Daoy (cell line): ENCODE measurements at places on chromosomes 3 and 15.

DNA sequence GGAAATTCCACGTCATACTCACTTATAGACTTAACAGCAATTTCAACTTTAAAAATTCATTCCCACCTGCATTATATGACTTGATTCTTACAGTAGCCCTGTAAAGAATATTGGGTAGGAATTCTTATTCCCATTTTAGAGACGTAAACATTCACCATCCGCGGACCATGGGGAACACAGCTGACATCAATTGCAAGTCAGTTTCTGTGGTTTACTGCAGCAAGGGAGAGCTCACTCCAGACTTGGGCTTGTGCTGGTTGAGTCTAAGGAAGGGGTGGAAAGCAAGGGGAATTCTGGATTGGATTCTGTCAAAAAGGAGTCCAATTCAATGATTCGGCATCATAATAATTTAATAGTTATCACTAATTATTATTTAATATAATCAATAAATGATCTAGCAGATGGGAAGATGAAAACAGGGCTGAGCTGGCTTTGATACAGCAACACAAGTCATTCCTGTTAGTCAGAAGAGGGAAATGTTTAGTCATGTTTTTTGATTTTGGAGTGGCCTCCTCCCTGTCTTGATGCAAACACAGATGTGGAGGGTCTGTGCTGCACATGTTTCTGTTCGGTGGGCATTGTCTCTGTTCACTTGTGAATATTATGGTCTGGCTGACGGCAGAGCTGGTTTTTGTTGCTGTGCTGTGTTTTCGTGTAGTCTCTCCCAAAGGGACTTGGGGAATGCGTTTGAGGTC, 9.7 kb downstream of the LIPC start:
- peak; percentile 78 for DNase-seq

DNA sequence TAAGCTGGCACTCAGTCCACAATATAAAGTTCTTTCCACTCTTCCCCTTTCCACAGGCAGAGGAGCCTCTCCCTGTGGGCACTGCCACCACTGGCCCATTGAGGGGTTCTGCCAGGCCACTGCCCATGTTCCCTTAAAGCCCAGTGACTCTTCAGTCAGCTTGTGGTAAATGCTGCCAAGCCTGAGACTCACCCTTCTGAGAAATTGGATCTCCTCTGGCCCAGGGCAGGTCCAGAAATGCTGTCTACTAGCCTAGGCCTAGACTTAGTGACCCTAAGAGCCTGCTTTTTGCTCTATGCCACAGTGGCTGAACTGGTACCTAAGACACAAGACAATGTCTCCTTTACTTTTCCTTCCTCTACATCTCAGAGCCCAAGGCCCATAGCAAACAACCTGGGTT, 295.8 kb downstream of the RBMS3 start:
- no peak for DNase-seq

DNA sequence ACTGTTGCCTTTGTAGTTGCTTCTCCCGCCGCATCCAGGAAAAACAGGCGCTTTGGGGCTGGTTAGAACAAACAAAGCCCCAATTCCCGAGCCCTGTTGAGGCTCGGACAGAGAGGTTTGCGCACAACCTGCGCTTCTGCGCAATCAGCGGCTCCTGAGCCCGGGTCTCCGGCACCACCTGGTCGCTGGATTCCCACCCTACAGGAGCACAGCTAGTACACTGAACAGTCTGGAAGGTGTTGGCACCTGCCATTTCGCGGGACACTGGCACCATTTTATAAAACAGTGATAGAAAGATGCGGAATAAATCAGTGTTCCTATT, 13.8 kb downstream of the ZIC4 start:
- no peak for DNase-seq

DNA sequence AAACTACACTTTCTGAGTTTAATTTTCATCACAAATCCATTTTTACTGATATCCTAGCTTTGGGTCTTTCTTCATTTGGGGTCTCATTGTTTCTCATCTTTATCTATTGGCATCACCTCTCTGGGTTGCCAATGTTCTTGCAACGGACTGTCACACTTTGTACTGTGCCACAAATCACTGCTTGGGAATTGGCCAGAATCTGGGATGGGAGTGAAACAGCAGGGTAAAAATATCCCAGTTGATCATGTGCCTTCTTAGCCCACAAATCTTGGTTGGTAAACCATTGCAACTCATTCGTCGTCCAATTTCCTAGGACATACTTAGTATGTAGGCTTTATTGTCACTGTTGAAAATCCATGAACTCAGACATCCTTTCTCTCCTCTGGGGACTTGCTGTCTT, 698.5 kb downstream of the OTOL1 start:
- DNase-seq = no peak

- DNase-seq = no peak
Observed at GRCh38 chr15:35888815-35889214, 342.9 kb upstream of the DPH6 start.

GRCh38 chr15:29334544-29334943, 64.9 kb upstream of the NSMCE3 start:
- DNase-seq = no peak

DNA sequence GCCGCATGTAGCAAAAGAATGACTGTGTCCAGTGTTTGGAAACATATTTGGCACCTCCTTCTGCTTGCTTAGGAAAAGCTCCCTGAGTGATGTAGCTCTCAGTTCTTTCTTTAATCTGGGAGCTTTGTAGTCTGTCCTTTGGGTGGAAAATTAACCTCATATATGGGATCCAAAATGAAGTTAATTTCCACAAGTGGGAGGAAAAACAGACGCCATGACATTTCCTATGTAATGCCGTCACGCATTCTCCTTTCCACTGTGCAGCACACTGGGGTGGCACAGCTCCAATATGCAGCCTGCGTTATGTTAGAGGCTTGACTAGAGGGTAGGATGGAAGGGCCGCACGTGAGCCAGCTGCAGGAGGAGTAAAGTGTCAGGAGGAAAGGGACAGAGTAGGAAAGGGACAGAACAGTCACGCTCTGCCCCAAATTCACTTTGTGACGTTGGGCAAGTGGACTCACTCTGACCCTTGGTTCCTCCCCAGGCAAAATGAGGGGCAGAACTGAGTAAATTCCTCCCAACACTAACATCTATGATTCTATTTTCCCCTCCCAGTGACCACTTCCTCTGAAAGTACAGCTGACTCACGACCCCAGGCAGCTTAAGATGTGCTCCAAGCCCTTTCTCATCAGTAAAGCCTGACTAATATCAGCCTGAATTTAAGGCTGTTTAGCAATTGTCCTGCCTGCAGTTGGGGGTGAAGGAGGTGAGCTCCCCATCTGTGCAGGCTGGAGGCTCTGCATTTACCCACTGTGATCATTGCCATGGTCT, 176.5 kb upstream of the PFN2 start:
- peak; percentile 92 for DNase-seq

GRCh38 chr3:36227980-36228379, 152.3 kb upstream of the STAC start:
- no peak for DNase-seq

- DNase-seq = peak; percentile 0
Observed at GRCh38 chr3:77825001-77825827, 785.3 kb downstream of the ROBO2 start.

- DNase-seq = peak; percentile 28
Observed at GRCh38 chr15:59539799-59540198, 71.8 kb upstream of the GCNT3 start.

- DNase-seq = peak; percentile 97
Observed at GRCh38 chr3:161220850-161221753, at the start of gene NMD3. Gene NMD3 (plus strand): TSS chr3:161221311. CDS start chr3:161222014, 703 bp downstream.

- no peak for DNase-seq
Observed at GRCh38 chr3:128312271-128312670, 154.4 kb downstream of the DNAJB8 start.

DNA sequence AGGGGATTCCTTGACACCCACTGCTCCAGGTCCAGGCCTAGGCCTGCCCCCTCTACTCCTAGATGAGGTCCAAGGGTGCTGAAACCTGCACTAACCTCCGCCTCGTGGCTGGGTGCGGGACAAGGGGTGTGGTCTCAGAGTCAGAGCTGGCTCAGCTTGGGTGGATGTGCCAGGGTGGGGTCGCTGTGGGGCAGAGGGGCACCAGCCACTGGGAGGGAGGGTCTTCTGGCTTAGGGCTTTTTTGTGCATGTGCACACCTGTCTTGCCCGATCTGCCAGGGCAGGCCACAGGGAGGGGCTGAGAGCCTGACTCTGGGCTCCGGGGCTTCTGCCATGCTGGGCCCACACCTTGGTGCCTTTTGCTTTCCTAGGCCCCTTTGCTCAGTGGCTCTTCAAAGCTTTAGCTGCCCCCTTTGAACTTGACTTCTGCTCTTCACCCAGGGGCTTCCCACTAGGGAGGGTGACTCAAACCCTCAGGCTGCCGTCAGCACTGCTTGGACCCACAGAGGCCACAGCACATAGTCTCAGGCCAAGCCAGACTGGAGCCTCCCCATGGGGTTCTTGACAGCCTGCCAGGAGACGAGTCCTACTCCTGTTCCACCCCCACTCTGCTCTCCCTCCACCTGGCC, 73.0 kb downstream of the KLF13 start:
- DNase-seq = peak; percentile 49

DNA sequence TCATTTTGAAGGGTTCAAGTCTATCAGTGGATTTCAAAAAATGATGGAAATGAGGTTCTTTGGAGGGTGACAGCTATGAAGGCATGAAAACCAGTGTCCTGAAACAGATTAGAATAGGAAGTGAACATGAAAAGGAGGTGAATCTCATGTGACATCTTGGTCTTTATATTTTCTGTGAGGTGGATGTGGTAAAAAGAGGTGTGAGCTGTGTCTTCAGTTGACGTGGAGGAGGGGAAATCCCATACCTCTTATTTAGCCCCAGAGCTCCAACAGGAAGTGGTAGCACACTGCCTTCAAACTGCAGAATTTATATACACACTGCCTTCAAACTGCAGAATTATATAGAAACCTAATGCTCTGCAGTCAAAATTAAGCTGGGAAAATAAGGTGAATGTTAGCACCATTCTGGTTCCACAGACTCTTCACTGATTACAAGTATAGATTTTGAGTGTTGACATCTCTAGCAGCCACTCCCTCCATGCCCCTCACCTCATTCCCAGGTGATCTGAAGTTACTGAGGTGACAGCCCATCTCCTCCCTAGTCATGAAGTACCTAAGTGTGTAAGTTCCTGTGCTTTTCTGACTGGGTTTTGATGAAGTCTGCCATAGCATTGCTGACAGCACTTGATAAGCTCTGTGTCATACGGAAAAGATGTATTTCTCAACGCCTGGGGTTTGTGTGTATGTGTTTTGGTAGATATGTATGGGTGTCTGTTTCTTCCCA, 2.7 kb downstream of the RAB8B start:
- DNase-seq = peak; percentile 23

- peak; percentile 53 for DNase-seq
Observed at GRCh38 chr3:48820612-48821324, 26.9 kb downstream of the PRKAR2A start.

DNA sequence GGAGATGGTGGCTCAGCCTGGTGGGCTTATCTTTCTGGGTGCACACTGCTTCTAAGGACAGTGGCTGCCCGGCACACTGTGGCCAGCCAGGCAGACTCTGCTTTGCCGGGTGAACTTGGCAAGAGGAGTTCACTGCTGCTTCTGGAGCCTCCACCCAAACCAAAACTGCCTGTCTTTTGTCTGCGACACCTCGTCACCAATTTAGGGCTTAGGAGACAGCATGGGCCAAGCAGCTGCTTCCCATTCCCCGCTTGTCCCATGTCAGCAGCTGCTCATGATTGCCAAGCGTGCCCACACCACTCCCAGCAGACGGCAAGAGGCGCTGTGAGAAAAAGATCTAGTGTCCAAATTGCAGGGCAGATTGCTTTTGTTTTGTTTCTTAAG, 57.3 kb downstream of the LSM3 start:
- no peak for DNase-seq

DNA sequence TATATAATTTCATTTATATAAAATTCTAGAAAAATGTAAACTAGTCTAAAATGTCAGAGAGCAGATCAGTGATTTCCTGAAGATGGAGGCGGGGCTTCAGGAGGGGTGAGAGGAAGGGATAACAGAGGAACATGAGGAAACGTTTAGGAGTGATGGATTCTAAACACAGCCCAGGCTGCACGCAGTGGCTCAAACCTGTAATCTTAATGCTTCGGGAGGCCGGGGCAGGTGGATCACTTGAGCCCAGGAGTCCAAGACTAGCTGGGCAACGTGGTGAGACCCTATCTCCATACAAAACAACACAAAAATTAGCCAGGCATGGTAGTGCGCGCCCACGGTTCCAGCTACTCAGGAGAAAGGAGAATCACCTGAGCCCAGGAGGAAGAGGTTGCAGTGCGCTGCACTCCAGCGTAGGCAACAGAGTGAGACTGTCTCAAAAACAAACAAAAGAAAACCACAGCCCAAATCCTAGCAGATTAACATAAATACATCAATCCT, 18.0 kb upstream of the IQCF1 start:
- no peak for DNase-seq

GRCh38 chr3:127697551-127698240, 24.9 kb downstream of the ABTB1 start:
- peak; percentile 86 for DNase-seq

- peak; percentile 62 for DNase-seq
Observed at GRCh38 chr15:42494998-42495360, 455 bp upstream of the SNAP23 start.

GRCh38 chr3:69776920-69777581, 37.8 kb downstream of the MITF start:
- DNase-seq = no peak
